Esophagus squamous epithelium (tissue), 5 donors: ENCODE measurements at places on chromosomes 3 and 15.
A peak's percentile ranks its signal among the peaks of the same experiment; 100 is the strongest.

- no peak for DNase-seq
Measured at GRCh38 chr15:95446854-95447253, 883.6 kb upstream of the NR2F2 start.

DNA sequence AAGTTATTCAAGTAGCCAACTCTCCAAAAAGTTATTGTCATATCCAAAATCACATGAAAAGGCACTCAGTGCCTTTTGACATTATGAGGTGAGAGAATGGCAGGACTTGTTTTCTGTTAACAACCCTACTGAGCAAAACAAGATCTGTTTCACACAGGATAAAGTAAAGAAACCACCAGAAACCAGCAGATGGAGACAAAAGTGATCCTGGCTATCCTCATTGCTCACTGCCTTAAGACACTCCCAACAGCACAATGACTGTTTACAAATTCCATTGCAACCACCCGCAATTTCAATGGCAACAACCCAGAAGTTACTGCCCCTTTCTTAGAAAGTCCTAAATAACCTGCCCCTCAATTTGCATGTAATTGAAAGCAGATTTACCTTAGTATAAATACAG, 352.6 kb upstream of the NDN start:
- no peak for DNase-seq

DNA sequence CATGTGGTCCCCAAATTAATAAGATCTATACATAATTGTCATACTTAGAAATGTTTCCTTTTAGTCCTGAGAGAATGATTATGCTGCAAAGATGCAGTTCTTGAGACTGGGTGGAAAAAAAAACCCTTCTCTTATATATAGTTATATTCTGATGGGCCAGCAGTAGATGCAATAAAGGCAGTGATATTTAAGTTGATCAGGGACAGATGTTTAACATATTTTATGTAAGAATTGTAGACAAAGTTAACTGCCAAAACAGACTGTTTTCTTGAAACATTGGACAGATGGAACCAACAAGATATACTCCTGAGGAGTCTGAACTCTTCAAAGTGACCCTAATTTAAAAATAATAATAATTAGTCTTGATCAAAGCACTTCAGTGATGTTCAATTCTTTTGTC, 172.0 kb upstream of the LRIG1 start:
- no peak for DNase-seq

DNA sequence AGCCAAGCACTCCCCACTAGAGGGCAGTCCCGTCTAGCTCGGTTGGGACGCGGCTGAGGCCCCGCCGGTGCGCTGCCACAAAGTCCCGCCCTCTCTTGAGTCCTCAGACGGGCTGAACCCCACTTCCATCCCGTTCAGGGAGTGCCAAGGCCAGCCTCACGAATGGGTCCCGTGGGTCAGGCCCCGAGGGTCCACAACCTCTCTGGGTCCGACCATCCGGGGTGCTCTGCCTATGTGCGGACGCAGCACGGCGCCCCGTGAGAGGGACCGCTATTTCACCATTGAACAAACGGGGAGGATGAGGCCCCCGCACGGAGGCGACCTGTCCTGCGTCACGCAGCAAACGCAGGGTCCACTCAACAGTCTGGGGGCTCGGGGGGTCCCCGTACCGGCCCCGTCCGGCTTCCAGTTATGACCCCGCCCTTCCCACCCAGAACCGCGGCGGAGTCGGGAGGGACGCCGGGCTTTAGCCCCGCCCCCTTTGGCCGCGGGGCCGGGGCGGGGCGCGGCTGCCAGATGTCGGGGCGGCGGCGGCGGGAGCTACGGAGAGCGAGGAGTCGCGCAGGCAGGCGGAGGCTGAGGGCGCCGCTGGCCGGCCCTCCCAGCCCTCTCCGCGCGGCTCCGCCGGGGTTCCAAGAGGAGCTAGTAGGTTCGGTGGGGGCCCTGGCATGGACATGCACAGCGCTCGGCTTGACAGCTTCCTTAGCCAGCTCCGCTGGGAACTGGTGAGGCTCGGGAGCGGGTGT, at the start of gene INKA1:
TSS of gene INKA1 (plus strand) at position 543 of the 746 bp plus-strand sequence. CDS start at position 675, 132 bp downstream.
- DNase-seq = peak; percentile 69

DNA sequence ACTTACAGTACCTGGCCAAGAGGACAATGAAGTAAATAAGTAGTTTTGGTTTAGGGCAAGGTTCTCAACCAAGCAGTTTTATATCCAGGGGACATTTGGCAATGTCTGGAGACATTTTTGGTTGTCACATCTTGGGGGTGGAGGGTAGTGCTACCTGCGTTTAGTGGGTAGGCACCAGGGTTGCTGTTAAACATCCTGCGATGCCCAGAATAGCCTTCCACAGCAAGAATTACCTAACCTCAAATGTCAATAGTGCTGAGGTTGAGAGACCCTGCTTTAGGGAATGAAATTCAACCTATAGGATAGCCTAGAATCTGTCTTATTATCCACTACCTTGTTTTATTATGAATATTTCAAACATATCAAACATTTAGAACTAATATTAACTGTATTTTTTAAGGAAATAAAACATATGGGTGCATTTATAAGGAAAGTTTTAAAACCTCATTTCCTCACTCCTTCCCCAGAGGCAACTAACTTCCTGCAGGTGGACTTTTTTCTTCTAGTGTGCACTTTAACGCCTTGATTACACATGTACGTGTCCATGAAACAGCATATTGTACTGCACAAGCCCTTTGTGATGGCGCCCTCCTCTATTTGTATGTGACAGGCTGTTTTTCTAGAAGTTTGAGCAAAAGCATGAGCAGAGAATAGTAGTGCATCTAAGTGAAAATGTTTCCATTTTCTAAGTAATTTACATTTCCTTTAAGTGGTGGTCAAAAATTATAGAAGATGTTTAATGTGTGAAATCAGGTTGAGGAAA, 57.1 kb downstream of the TRAK1 start:
- no peak for DNase-seq

- DNase-seq = no peak
Measured at GRCh38 chr3:103410231-103410630, 975.4 kb downstream of the ZPLD1 start.

DNA sequence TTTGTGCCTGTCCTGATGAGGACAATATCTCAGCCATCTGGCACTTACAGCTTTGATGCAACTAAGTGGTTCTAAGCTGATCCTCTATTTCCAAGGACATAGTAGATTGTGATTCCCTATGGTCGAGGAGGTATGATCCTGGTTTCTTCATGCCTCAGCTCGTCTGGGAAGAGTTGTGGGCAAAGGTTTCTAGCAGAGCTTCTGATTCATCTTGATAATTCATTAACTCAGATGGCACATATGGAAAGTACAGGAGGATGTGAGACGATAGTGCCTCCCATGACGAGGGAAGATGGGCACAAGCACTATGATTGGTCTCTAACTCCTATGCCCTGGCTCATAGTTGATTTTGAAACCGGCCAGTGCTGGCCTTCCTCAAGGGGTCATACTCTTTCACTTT, 334.2 kb upstream of the SEMA6D start:
- no peak for DNase-seq

GRCh38 chr3:23170291-23170690, 32.8 kb upstream of the UBE2E2 start:
- DNase-seq = no peak

GRCh38 chr15:56767315-56767714, 34.0 kb upstream of the ZNF280D start:
- DNase-seq = no peak

GRCh38 chr15:81895723-81896122, 150.1 kb downstream of the MEX3B start:
- DNase-seq = no peak

GRCh38 chr3:132867526-132867925, 145.3 kb upstream of the NPHP3 start:
- no peak for DNase-seq

DNA sequence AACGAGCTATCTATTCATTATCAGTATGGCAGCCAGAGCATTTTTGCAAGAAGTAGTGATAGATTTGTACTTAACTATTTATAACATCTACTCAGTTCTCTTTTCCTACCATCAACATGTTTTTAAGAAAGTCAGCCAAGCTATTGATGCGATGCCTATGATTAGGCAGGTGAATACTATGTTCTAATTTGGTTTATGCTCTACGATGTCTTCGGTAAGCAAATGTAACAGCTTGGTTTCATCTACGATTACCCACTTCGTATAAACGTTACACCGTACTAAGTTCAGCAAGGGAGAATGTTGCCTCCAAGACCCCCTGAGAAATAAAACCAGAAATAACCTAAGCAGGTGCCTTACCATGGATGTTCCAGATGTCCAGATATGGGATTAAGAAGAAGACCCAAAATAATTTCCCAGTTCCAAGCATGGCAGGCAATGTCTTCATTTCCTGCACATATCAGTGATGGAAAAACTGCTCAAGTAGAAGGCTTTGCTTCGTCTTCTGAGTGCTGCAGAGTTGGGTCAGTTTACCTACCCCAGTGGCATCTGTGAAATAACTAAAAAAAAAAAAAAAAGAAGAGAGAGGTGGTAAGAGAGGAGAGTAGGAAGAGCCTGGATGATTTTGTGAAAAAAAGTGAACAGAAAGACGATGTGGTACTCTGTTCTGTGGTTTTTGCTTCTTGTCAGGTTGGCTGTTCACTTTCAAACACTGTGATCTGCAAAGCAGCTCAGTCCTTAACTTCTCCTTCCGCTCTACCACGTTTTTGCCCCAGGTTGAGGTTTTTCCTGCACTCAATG, at the start of gene BTLA:
TSS of gene BTLA (minus strand) at position 559 of the 798 bp plus-strand sequence. CDS start at position 445, 114 bp downstream.
- no peak for DNase-seq

DNA sequence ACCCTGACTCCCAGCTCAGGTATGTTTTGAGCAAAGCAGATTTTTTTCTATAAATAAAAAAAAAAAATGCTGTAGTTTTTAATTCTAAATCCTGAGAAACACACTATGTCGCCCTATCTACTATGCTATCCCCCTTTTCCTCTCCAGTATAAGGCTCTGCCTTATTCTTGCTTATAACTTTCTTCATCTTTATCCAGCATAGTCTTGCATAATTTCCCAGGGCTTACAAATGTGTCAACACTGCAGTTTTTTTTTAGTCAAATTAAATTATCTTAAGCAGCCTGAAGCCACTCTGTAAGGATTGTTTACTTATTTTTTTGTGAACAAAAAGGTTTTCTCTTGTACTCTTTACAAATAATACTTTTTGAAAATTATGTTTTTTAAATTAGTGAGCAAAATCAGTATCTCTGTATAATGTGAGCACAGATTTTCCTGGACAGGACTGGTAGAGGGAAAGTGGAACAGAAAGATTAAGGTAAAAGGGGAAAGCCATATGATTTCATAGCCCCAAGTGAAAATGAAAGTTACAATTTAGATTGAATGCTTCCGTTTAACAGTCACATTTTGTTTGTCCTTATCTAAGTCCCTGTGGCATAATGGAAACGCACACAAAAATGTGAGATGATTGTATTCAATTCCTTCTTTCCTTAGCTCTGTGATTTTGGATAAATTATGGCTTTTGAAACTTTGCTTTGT, 5.6 kb upstream of the PYDC2 start:
- no peak for DNase-seq

DNA sequence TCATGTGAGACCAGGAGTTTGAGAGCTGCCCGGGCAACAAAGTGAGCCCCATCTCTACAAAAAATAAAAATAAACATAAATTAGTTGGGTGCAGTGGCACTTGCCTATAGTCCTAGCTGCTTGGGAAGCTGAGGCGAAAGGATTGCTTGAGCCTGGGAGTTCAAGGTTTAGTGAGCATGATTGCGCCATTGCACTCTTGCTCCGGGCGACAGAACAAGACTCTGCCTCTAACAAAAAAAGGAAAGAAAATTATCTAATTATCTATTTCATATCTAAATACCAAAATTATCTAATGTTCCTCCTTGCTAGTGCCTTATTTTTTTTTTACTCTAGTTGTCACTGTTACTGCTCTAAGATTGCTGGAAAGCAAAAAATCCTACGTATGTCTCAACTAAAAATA, 16.7 kb upstream of the PAK6 start:
- DNase-seq = no peak

DNA sequence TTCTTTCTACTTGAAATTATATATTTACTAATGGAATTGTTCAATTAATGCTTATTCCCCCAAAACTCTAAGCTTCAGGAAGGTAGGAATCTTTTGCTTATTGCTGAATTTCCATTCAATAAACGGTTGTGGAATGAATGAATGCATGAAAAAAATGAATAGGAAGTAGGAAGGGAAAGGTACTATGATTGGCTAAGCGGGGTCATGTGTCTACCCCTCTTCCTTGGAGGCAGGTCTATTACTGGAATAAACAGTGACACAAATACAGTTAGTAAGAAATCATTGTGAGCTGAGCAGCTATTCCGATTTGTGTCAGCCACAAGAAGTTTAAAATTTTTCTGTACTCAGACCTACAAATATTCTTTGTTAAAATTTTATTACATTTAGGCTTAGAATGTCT, 10.5 kb upstream of the TRA2B start:
- DNase-seq = no peak

GRCh38 chr3:190617185-190617584, 103.3 kb downstream of the IL1RAP start:
- peak; percentile 1 for DNase-seq

- DNase-seq = peak; percentile 33
Measured at GRCh38 chr3:129121792-129122411, at the start of gene RAB43. TSS of gene RAB43 (minus strand) at chr3:129121804. CDS start at chr3:129121489, 315 bp downstream.

- no peak for DNase-seq
Measured at GRCh38 chr15:70054884-70055387, 42.8 kb downstream of the TLE3 start.

DNA sequence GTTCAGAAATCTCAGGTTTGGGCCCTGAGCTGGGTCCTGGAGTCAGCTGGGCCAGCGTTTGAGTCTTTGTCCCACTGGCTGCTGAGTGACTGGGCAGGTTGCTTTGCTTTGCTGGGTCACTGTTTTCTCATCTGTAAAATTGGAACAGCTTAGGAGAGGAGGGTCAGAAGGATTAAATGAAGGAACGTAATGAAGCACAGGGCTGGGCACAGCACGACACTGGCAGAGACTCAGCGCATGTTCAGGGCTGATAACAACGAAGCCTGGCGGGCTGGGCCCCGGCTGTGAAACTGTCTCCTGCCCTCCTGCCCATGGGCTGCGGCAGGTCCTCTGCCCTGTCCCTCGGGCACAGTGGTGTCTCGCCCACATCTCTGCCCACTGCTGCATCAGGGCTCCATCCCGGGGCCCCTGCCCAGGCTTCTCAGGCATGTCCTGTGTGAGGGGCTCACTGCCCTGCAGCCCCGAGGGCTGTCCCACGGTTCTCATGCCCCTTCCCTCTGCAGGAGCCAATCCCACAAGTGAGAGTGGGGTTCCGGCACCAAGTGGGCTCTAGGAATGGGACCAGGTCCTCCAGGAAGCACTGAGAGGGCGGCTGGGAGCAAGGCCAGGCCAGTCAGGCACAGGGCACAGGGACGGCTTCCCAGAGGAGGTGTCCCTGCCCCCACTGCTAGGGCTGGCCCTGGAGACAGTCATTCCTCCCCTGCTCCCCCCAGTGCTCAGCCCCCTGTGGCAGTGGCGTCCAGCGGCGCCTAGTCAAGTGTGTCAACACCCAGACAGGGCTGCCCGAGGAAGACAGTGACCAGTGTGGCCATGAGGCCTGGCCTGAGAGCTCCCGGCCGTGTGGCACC, 88.0 kb downstream of the TBC1D2B start:
- no peak for DNase-seq

DNA sequence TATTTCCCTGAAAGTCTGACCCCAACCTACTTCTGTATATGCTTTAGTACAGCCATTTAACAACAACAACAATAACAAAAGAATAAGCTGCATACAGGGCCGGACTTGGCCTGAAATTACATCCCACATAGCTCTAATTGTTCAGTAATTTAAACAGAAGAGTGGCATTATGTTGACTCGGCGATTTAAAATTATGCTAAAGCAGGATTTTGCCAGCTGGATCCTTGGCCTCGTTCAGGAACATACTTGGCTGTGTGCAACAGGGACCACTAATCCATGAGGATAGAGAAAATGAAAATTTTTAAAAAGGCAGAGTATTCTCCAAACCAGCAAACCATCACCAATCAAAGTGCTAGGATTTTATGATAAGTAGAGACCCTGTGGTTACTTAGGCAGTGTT, 433.1 kb upstream of the RBMS3 start:
- DNase-seq = no peak
